Caco-2 (cell line): ENCODE measurements at places on chromosomes 12 and 14. TPM values are rescaled to one million over a fixed set of nuclear protein-coding genes. Genes with fewer than 3 reads are reported as not detected.

GRCh38 chr14:92412912-92413311 lies 89.9 kb downstream of the SLC24A4 start:
- H3K27me3 ChIP-seq, result no peaks in the 10 kb centered on the region
- no peak overlapping the region for H3K27ac ChIP-seq
- H3K36me3 ChIP-seq, result no peaks in the 10 kb centered on the region
- no peak for DNase-seq
- H3K4me1 ChIP-seq, result no peaks in the 10 kb centered on the region

DNA sequence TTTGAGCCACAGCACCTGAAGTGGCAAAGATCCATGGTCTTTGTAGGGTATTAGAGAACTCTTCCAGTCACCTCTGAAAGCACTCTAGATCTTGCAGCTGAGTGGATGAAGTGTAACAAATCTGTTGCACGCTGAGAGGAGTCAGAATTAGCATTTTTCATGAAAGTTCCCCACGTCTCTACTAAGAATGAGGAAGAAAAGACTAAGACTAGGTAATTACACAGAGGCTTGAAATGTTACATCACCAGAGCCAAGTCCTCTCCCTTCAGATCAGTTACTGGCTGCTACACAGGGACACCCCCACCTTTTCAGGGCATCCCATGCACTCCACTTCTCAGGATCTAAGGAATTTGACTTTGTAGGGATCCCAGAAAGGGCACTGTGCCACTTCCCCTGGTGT lies 98.6 kb upstream of the FKBP4 start:
- H3K4me1 ChIP-seq, result no peaks in the 10 kb centered on the region
- H3K36me3 ChIP-seq, result no peaks in the 10 kb centered on the region
- no peak overlapping the region for H3K27ac ChIP-seq
- peaks cover 4% of the 10 kb centered on the region for H3K27me3 ChIP-seq
- DNase-seq, result no peak

- no peaks in the 10 kb centered on the region for H3K36me3 ChIP-seq
- DNase-seq, result no peak
- no peak overlapping the region for H3K4me3 ChIP-seq
- no peaks in the 10 kb centered on the region for H3K27me3 ChIP-seq
- H3K4me1 ChIP-seq, result peaks cover 63% of the 10 kb centered on the region
These were observed 79.7 kb upstream of the REP15 start for GRCh38 chr12:27616356-27617142.

DNA sequence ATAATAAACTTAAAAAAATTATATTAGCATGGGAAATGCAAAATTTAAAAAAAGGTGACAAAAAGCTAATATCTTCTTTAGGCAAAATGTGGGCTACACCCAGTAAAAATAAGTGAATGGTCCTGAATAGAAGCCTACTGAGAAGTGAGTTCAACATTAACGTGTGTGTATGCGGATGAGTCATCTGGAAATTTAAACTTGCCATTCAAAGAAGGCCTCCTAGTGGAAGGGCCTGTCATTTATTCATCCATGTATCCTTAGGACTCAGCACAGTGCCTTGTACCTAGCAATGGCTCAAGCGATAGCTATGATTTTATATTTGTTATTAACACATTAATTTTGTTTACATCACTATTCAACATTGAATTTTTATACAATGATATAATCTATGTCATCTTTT lies 226.2 kb downstream of the NUBPL start:
- no peak for DNase-seq
- no peaks in the 10 kb centered on the region for H3K27me3 ChIP-seq
- H3K27ac ChIP-seq, result no peak overlapping the region

The CEBPE gene
- total RNA-seq, result not detected in 2 replicates
